ENCODE measurements at places on chromosomes 11 and 22.

DNA sequence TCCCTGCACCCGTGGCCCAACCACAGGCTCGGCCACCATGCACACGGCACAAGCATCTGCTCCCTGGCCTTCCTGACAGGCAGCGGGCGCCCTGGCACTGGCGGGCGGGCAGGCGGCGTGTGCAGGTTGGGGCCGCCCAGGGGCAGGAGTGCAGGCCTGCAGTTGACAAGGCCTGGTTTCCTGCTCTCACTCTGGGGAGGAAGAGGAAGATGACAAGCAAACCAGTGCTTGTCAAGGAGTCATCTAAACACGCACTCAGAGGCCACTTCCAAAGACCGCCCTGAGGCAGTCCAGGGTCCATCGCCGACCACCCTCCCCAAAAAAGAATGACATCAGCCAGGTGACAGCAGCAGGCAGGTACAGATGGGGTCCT is 65.3 kb upstream of the LINC01488 start:
- DNase-seq: no peak

DNA sequence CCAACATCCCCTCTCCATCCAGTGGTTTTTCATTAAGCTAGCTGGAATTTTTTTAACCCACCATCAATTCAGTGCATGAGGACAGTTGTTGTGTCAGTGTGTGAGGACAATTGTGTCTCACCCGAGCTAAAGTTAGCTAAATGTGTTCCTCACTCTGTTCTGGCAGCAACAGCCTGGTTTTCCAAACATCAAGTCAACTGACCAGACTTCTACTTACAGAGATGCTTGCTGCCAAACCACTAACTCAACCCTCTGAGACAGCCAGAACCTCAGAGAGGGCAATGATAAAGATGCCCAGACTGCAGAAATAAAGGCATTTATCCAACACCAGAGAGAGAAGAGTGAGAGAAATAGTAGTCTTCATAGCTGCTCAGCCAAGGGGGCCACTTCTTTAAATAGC is 6.7 kb downstream of the PAMR1 start:
- no peak for DNase-seq

DNA sequence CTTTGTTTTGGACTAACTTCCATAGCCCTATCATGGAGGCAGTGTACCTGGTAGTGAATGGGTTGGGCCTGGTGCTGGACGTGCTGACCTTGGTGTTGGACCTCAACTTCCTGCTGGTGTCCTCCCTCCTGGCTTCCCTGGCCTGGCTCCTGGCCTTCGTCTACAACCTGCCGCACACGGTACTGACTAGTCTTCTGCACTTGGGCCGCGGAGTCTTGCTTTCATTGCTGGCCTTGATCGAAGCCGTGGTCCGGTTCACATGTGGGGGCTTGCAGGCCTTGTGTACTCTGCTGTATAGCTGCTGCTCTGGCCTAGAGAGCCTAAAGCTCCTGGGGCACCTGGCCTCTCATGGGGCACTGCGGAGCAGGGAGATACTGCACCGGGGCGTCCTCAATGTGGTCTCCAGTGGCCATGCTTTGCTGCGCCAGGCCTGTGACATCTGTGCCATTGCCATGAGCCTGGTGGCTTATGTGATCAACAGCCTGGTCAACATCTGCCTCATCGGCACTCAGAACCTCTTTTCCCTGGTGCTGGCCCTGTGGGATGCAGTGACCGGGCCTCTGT is 846 bp downstream of the RNF26 start:
- DNase-seq: no peak

GRCh38 chr22:45636683-45637082 is 35.0 kb upstream of the ATXN10 start:
- no peak for DNase-seq

GRCh38 chr22:39359659-39360195 is 9.9 kb downstream of the SYNGR1 start:
- no peak for DNase-seq

GRCh38 chr11:27347359-27348339 is 15.4 kb downstream of the CCDC34 start:
- DNase-seq: no peak

- DNase-seq: no peak
Measured at GRCh38 chr11:65578667-65579066, 2.8 kb downstream of the EHBP1L1 start.

DNA sequence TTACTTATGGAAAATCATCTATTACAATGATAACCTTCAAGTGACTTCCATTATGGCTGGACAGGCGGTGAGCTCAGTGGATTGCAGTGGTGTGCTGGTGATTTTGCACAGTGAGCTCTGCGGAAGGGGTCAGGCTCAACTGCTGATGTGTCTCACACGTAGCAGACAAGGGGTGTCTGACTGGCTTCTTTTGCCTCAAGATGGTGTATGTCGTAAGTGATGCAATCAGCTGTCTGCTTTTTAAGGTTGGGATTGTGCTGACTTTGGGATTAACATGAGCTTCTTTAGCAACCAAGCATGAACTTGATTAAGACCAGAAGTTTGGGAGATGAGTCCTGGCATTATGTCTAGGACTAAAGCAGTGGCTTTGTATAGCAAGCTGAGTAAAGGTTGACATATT is 49.5 kb downstream of the POLD3 start:
- no peak for DNase-seq

GRCh38 chr22:27149921-27150543 is 492.6 kb downstream of the MIAT start:
- no peak for DNase-seq

GRCh38 chr22:39498368-39498767 is 3.7 kb upstream of the MIEF1 start:
- DNase-seq: no peak

DNA sequence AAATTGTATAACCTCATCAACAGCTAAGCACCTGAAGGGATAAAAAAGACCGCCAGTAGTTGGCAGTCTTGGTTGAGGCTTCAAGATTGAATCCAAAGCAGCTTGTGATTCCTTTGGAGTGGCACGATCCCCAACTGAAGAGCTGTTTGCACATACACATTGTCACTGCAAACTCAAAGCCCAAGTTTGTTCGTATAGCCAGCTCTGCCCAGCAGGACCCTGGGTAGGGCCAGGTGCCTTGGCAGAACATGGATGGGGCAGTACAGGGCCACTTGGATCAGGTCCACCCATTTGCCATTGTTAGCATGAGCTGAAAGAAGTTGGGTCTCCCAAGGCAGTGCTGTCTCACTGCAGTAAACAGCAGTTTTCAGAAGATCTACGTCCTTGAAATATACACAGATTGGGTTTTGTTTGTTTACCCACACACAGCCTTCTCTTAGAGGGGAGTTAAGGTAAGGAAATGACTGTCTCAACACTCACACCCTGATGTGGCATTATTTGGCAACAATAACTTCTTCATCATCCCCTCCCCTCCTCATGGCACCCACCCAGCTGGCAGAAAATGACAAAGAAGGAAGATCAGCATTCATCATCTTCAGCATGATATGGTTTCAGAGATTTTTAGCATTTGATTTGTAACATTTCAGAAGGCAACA is 132.9 kb downstream of the COMMD9 start:
- DNase-seq: no peak

- no peak for DNase-seq
Measured at GRCh38 chr22:32684148-32684821, 117.2 kb upstream of the TIMP3 start.

DNA sequence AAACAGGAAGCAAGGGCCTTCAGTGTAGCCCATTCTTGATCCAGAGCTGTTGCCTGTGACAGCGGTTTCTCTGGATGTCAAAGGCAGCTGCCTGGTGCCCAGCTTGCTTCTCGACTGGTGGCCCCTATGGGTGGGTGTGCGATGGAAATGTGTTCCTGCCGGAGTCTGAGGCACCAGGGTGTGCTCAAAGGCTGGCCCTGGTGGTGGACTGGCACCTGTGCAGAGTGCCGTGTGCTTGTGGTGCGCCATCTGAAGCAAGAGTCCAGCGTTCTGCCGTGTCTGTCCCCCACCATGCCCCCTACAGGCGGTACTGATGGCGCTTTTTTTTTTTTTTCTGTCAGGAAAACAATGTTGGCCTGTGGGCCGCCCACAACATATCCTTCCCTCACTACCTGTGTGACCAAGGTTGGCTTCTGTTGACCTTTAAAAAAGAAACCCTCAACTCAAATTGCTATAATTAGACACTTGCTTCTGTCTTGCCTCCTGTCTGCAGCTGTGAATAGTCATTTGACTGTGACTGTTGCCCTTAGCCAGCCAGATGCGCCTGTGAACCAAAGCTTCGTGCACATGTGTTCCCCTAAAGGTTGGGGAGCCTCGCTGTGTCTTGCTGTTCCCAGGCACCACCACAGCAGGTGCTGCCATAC is 4.7 kb upstream of the RANBP1 start:
- DNase-seq: no peak

DNA sequence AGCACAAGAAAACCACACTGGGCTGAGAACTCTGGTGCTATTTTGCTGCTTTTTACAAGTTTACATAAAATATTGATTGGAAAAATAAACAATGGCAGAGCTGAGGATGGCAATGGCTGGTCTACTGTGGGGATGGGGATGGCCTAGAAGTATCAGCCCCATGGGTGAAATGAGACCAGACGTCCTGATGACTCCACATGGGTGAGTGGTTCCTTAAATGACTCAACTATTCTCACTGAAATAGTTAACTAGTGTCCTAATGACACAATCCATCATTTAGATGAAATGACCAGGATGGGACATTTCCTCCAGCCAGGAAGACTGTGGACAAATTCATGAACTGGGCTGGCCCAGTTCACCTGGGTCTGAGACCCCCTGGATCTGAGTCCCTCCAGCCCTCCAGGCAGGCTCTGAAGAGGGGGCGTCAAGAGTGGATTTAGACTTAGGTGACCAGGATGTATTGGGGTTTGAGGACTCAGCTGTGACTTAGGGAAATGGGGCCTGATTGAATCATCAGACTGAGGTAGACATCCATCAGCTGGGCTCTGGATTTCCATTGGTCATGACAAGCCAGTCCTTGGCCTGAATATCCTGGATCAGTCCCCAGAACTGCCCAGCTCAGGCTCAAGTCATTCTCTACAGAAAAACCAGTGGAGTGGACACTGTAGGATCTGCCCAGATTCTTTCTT is 98.2 kb upstream of the IGLL5 start:
- DNase-seq: no peak

DNA sequence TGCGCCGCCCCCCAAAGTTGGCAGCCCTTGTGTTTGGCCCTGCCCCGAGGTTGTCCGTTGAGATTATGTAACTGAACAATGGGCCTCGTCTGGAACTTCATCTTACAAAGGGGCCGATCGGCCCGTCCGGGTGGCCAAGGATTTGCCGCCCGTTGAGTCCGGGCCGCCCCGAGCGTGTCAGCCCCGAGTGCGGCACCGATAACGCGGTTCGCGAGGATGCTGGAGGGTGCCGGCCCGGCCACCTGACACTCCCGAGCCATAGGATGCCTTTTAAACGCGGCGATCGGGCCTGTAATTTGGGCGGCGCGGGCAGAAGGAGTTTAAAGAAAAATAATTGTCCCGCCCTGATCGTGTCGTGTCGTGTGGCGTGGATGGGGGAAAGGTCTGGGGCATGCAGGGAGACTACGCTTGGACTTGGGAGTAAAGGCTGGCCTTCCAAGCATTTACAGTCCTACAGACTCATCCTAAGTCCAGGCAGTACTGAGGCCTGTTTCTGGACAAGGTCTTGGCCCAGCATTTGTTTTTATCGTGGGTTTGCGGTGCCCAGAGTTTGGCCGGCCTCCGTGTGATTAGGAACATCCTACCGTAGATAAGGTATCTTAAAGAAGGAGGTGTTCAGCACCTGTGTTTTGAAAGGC is 1.3 kb downstream of the WEE1 start:
- peak; percentile 7 for DNase-seq

DNA sequence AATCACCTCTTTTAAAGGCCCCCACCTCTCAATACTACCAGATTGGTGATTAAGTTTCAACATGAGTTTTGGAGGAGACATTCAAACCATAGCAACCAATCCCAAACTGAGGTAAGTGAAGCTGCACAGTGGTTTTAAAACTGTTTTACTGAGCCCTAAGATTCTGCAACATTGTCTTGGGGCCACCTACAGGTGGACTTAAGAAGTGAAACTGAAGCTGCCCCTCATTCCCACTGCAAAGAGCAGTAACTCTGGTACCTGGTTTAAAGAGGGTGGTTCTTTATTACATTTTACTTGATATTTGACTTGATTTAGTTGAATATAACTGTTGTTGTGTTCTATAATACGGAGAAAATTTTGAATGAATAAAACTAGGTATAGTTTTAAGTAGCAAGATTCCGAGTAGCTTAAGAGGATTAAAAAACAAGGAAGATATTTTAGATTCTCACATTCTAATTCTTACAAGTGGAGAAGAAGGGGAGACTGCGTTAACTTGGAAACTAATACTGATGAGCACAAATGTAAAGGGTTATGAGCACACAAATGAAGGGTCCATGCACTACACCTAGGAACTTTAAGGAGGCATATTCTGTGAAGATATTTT is 26.7 kb downstream of the SYT9 start:
- DNase-seq: no peak

DNA sequence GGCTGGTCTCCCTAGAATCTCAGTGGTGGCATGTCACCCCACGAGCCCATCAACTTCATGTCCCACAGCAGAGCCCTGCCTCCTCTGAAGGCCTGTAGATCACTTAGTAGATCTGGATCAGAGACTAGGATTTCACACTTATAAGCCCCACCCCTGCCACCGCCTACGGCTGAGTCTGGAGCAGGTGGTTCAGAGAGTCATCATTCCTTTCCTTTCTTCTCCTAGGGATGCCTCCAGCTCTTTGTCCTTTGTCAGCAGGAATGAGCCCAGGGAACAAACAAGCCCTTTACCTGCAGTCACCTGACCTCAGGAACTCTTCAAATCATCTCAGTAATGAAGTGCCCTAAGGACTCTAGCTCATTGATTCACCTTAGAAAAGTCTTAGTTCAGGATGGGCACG is 37.8 kb downstream of the SCGB1A1 start:
- DNase-seq: no peak

DNA sequence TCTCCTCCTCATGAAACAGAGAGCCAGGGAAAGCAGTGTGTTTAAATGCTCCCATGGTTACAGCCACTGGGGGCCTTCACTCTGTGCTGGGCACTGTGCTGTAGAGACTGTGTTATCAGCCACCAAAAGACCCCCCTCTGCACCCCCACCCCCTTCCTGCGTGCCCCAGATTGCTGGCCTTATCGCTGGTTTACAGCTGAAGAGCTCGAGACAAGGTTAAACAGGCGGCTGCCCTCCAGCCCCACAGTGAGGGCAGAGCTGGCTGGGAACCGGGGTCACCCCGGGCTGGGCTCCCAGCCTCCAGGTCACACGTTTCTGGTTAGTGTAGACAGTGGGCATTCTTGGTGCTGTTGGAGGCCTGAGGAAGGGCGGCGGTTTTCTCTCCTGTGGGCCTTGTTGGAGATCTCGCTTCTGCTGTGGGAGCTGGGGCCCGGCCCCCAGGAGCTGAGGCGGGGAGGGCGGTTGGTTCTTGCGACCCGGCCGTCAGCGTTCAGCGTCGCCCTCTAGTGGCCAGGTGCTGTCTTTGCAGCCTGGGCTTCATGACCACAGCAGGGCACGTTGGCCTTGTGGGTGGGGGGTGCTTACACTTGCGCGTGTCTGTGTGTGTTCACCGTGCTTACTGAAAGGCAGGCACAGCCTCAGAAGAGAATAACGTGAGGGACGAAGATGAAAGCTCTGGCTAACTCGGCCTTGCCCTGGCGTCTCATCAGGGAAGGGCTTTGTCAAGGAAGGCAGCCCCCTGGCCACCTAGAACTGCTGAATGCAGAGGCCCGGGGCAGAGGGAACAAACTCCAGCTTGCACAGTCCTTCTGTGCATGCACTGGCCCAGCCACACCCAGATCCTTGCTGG is 40.8 kb downstream of the TBC1D22A start:
- DNase-seq: peak; percentile 72

- no peak for DNase-seq
Measured at GRCh38 chr11:107131756-107132155, 113.5 kb upstream of the GUCY1A2 start.

- DNase-seq: no peak
Measured at GRCh38 chr11:45563810-45564209, 101.6 kb downstream of the CHST1 start.

GRCh38 chr11:34359548-34359891 is 1.7 kb upstream of the ABTB2 start:
- DNase-seq: peak; percentile 20

All from activated T-cell treated with anti-CD3 and anti-CD28 coated beads, Interleukin-2, amount 50 U/mL, for 4 hours (primary cell).